ENCODE measurements at places on chromosomes 3 and 15. TPM values are rescaled to one million over a fixed set of nuclear protein-coding genes. Genes with fewer than 3 reads are reported as not detected.

GRCh38 chr3:52615166-52615565, 70.5 kb downstream of the PBRM1 start:
- peaks cover 93% of the 10 kb centered on the region for H3K36me3 ChIP-seq
- no peak overlapping the region for H3K27ac ChIP-seq
- no peak overlapping the region for H3K4me3 ChIP-seq
- no peak for DNase-seq

- H3K27me3 ChIP-seq = no peaks in the 10 kb centered on the region
- H3K27ac ChIP-seq = peak overlapping the region; percentile 32
- no peaks in the 10 kb centered on the region for H3K4me1 ChIP-seq
- no peaks in the 10 kb centered on the region for H3K36me3 ChIP-seq
- no peak overlapping the region for H3K4me3 ChIP-seq
Measured at GRCh38 chr3:182633186-182633585, 160.1 kb upstream of the ATP11B start.

VPS13C gene
- total RNA-seq = 58.3 TPM

DNA sequence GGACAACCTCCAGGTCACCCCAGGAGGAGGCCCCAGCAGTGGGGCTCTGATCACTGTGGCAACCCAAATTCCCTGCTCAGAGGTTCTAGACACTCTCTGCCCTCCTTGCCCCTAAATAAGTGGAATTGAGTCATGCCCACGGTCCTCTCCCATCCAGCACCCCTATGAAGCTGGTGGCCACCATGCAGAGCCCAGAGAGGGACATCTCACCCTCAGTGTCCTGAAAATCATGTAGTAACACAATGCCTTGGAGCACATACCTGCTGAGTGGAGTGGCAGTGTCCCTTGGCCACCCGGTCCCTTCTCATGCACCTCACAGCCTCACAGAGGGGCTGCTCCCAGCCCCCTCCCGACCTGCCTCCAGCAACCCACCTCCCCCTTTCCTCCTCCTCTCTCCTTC, 114.3 kb upstream of the MEF2A start:
- no peaks in the 10 kb centered on the region for H3K27me3 ChIP-seq
- H3K36me3 ChIP-seq = no peaks in the 10 kb centered on the region
- no peak for DNase-seq
- peaks cover 41% of the 10 kb centered on the region for H3K4me1 ChIP-seq
- H3K27ac ChIP-seq = peak overlapping the region; percentile 82

DNA sequence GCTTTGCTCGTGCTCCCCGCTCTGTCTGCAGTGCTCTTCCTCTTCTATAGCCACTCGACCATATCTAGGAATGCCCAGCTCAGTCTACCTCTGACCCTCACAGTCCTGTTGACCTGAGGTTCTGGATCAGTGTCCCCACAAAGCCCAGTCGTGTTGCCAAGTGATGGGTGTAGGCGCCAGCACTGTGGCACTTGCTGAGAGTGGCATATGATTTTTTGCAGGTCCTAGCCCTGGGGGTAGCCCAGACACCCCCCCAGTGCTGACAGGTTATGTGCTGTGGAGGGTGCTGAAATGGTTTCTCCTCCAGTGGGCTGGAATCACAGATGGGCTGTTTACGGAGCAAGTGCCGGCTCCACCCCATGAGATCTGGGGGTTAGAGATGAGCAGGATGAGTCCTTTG, 32.5 kb downstream of the ACAD9 start:
- H3K4me3 ChIP-seq = no peak overlapping the region
- H3K27me3 ChIP-seq = no peaks in the 10 kb centered on the region
- H3K27ac ChIP-seq = peak overlapping the region; percentile 49
- DNase-seq = no peak
- peaks cover 100% of the 10 kb centered on the region for H3K36me3 ChIP-seq
- no peaks in the 10 kb centered on the region for H3K4me1 ChIP-seq

DNA sequence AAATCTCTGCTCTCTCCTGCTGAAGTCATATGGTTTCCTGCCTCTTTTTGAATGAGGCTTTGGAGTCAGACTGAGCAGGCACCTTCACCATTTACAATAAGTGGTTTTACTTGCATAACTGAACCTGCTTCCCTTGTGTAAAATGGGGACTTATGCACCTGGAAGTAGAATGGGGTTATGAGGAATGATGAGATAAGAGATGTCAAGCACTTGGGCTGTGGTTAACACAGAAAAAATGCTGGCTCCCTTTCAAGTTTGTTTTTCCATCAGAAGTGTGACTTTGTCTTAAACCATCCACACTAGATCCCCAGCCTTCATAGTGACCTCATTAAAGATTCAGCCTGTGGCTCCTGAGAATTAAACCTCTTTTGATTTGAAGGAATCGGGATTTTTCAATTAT, 5.2 kb downstream of the EXOSC7 start:
- H3K27ac ChIP-seq = no peak overlapping the region
- no peaks in the 10 kb centered on the region for H3K27me3 ChIP-seq
- no peak overlapping the region for H3K4me3 ChIP-seq
- peaks cover 7% of the 10 kb centered on the region for H3K36me3 ChIP-seq

SEMA3B gene
- 129 TPM for total RNA-seq

MTHFS gene
- total RNA-seq = 5.7 TPM

All from stomach (tissue), 19 donors.